AML-193 (cell line): ENCODE measurements at places on chromosomes 3 and 15.

- DNase-seq, result no peak
Observed at GRCh38 chr3:122921791-122922651, 105.5 kb downstream of the SEMA5B start.

DNA sequence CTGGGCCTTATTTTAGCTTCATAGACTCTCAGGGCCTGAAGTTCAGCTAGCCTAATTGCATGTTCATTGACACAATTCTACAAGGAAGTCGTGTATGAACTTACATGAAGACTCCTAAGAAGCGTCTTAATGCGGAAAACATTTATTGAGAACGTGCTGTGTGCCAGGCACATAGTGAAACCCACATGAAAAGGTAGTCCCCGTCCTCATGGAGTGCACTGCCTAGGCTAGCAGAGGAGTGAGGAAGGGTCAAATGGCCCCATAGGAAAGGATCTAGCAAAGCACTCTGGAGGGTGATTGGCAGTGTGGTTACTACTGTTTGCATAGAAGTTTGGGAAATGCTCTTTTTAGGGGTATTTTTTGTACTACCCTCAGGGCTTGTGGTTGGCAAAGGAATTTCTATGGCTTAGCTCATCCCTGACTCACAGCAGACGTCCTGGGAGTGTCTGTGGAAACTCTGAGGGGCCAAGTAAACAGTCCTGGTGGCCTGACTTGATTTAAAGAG, 854 bp upstream of the NPTN start:
- DNase-seq, result no peak

DNA sequence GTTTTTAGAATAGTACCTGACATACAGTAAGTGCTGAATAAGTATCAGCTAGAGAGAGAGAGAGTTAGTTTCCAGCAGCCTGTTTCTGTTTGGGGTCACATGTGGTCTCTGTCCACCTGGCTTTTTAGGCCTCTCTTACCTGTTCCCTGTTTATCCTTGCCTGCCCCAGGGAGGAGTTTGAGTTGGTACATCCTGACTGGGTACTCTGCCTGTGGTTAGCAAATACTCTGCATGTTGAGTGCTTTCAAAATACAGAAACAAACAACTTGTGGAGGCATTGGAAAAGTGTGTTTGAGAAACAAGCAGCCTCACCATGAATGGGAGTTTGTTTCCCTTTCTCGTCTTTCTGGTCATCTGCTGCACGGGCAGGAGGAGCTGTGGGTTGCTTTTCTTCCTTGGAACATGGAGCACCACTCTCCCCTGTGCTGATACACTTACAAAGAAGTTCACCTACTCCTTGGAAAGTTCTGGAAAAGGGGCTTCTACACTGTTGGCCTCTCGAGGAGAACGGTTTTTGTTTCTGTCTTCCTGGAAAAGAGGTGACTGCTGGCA, 166.1 kb downstream of the PGPEP1L start:
- no peak for DNase-seq

GRCh38 chr3:88986834-88987233, 120.6 kb upstream of the EPHA3 start:
- DNase-seq, result no peak

DNA sequence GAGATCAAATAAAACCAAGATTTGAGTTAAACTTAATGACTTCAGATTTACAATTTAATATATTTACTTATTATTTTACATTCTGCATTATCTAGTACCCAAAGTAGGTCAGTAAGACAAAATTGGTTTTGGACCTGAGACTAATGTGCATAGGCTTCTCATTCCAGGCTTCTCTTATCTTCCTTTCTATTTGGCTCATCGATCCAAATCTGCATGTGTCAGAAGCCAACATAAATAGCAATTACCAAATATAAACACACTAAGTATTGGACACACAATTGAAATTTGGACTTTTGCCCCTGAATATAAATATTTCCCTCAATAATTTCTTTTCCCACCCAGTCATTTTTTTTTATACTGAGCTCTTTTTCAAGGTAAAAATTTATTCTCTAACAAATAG, 290.6 kb upstream of the ARHGEF26 start:
- DNase-seq, result no peak

DNA sequence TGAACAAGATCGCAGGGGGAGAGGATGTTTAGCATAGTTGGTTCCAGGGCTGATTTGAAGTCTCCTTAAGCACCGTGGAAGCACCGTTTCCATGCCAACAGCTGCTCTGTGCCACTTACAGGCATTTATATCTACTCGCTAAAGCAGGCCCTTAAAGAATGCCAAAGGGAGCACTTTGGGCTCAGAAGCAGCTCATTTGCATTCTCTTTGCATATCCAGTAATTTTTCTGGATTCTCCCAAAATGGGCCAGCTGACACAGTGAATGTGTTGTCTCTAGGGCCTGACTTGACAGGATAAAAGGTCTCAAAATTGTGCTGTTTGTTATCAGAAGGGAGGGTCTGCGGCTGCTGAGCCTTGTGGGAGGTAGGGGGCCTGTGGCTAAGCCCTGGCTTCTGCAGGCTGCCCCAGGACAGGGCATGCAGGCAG, 138.6 kb downstream of the FBLN2 start:
- DNase-seq, result no peak

DNA sequence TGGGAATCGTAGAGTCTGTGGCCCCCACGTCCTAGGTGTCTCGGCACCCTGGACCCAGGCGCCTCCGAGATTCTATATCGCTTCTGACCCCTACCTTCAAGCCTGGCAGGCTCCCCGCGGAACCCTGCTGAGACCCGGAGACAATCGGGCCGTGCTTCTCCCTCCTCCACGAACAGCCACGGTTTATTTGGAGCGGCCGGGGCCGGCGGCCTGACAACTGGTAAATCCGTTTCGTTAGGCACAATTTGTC, 1.4 kb downstream of the GATA2 start:
- DNase-seq, result no peak
